Transverse colon (tissue), 4 donors: ENCODE measurements at places on chromosomes 2 and 18. TPM values are rescaled to one million over a fixed set of nuclear protein-coding genes. Genes with fewer than 3 reads are reported as not detected.

TMEM178A gene
- total RNA-seq: 7.5 TPM

DNA sequence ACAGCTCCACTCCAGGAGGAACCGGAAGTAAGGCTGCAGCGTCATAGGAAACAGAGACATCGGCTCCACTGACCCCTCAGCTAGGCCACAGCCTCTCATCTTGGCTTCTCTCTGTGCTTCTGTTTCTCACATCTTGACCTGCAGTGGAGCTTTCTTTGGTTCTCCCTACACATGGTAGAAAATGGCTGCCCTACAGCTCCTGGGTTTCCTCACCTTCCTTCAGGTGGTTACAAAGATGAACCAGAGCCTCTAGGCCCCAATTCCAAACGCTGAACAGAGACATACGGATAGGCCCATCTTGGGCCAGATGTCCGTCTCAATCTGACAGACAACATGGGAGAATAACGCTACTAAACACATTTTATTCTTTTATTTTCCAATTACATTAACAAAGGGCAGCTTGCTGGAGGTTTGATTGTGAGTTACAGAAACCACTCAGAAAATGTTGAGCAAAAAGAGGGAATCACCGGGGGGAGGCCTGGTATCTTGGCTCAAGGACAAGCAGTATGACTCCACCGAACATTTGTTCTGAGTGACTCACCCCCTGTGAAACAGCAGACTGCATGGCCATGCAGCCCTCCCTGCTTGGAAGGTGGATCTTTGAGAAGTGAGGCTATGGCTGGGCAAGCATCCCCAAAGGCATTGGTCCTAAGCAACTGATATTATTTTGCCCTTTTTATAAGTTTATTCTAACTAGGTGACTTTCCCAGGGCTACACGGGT is 303.5 kb downstream of the CDCA7 start:
- no peak overlapping the region for H3K4me3 ChIP-seq
- no peaks in the 10 kb centered on the region for H3K4me1 ChIP-seq
- H3K27ac ChIP-seq: no peak overlapping the region
- no peaks in the 10 kb centered on the region for H3K27me3 ChIP-seq

GRCh38 chr2:30159766-30160165 is 13.0 kb downstream of the YPEL5 start:
- no peaks in the 10 kb centered on the region for H3K27me3 ChIP-seq
- H3K27ac ChIP-seq: no peak overlapping the region
- no peak overlapping the region for H3K4me3 ChIP-seq

DNA sequence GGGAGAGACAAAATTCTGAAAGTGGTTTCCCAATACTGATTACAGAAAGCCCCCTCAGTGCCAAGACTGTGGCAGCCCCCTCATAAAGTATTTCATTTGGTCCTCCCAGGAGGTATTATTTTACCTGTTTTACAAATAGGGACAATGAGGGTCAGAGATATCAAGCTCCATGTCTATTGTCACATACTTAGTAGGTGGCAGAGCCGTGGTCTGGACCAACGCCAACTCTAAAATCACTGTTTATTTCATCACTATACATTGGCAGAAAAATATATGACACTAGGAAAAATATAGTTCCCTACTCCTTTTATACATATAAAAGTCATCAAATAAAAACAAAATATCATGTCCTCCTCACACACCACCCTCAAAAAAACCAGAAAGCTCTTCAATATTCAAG is 68.6 kb downstream of the DHRS9 start:
- no peak overlapping the region for H3K4me3 ChIP-seq
- no peak for DNase-seq
- H3K36me3 ChIP-seq: no peaks in the 10 kb centered on the region

CD207 gene
- not detected for total RNA-seq

DNA sequence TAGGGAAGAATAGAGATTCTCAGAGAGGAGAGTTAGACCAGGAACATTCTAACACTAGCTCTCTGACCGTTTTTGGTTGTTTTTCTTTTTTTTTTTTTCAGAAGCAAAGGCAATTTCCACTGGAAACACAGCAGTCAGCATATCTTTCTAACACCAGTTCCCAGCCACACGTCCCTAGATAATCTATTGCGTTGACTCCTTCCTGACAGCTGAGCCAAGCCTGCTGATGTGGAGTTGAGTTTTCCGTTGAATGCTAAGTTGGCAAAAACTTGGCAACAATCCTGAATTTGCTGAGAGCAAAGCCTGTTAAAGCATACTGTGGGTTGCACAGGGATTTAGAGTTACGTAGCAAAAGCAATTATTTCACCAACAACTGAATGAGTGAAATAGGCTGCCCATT is 19.3 kb downstream of the GAD1 start:
- H3K4me1 ChIP-seq: no peaks in the 10 kb centered on the region
- no peak overlapping the region for H3K4me3 ChIP-seq
- H3K27ac ChIP-seq: no peak overlapping the region
- peaks cover 7% of the 10 kb centered on the region for H3K27me3 ChIP-seq

HOXD8 gene
- 9.7 TPM for total RNA-seq

TCF23 gene
- total RNA-seq: not detected

- no peak for DNase-seq
- no peaks in the 10 kb centered on the region for H3K36me3 ChIP-seq
- H3K4me3 ChIP-seq: no peak overlapping the region
These were observed 284.9 kb downstream of the PAX3 start for GRCh38 chr2:222013889-222014288.

CXCR1 gene
- not detected for total RNA-seq

- H3K4me3 ChIP-seq: no peak overlapping the region
- H3K27ac ChIP-seq: no peak overlapping the region
- H3K27me3 ChIP-seq: no peaks in the 10 kb centered on the region
- no peaks in the 10 kb centered on the region for H3K36me3 ChIP-seq
- no peak for DNase-seq
These were observed 386.4 kb upstream of the SLC14A2 start for GRCh38 chr18:45228796-45229388.

STPG4 gene
- total RNA-seq: 0.82 TPM

DNA sequence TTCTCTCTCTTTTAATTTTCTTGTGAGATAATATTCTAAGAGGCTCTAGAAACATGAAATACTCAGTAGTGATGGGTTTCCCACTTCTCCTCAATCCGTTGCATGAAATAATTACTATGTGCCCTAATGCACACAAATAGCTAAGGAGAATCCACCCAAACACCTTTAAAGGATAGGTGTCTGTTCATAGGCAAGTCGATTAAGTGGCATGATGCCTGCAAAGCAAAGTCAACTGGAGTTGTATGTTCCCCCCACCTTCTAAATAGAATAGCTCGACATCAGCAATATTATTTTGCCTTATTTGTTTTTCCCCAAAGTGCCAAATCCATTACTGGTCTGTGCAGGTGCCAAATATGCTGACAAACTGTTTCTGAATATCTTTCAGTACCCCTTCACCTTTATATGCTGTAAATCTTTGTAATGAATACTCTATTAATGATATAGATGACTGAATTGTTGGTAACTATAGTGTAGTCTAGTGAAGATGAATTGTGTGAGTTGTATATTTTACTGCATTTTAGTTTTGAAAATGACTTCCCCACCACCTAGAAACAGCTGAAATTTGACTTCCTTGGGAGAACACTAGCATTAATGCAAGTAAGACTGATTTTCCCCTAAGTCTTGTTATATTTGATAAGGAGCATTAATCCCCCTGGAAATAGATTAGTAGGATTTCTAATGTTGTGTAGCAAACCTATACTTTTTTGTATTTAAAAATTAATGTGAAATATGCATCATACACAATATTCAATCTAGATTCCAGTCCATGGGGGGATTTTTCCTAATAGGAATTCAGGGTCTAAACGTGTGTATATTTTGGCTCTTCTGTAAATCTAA is 9.0 kb downstream of the TBR1 start:
- peaks cover 22% of the 10 kb centered on the region for H3K4me1 ChIP-seq

CYP27C1 gene
- total RNA-seq: 0.20 TPM

DNA sequence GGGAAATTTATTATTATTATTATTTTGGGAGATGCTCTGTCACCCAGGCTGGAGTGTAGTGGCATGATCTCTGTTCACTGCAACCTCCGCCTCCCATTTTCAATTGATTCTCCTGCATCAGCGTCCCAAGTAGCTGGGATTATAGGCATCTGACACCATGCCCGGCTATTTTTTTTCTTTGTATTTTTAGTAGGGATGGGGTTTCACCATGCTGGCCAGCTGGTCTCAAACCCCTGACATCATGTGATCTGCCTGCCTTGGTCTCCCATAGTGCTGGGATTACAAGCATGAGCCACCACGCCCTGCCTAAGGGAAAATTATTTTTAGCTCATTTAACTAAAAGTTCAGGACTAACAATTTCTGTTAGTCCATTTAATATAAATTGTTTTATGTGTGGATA is 109.2 kb upstream of the SESTD1 start:
- no peak overlapping the region for H3K27ac ChIP-seq
- DNase-seq: no peak
- H3K4me1 ChIP-seq: no peaks in the 10 kb centered on the region

- DNase-seq: peak; percentile 71
- H3K27ac ChIP-seq: no peak overlapping the region
- H3K36me3 ChIP-seq: no peaks in the 10 kb centered on the region
- H3K4me3 ChIP-seq: no peak overlapping the region
- H3K27me3 ChIP-seq: no peaks in the 10 kb centered on the region
These were observed 42.3 kb downstream of the SPRED2 start for GRCh38 chr2:65390134-65390533.

KIAA2012 gene
- not detected for total RNA-seq

- peak overlapping the region; percentile 6 for H3K4me3 ChIP-seq
- H3K27me3 ChIP-seq: no peaks in the 10 kb centered on the region
- H3K4me1 ChIP-seq: no peaks in the 10 kb centered on the region
These were observed 1.9 kb upstream of the ESPNL start for GRCh38 chr2:238097988-238098871.

OLA1 gene
- total RNA-seq: 32.4 TPM

DNA sequence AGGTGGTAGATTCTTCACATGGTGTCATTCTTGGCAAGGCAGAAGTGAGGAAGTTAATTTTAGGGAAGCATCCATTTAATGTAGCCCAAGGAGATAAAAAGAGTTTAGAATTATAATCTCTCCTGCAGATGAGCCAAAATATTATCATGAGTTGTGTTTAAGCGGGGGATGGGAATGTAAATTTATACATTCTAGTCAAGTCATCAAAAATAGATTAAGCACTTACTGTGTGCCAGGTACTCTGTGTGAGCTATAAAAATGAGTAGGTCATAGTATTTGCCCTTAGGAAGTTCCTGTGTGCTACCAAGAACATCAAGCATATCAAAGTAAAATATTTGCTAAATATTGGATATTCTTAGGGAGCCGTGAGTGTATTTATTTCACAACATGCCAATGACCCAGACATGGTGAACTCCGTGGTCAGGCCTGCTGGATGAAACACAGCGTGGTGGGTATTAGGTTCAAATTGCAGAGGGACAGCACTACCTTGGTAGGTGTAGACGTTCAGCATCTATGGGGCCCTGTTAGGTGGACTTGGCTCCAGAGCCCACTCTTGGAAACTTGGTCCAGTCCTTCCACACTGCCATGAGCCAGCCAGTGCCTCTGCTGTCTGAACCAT is 37.4 kb downstream of the MEIS1 start:
- no peaks in the 10 kb centered on the region for H3K36me3 ChIP-seq
- H3K4me3 ChIP-seq: no peak overlapping the region
- no peak overlapping the region for H3K27ac ChIP-seq
- DNase-seq: no peak
- H3K27me3 ChIP-seq: no peaks in the 10 kb centered on the region
- H3K4me1 ChIP-seq: peaks cover 39% of the 10 kb centered on the region
